ENCODE measurements at places on chromosomes 2 and 18. TPM values are rescaled to one million over a fixed set of nuclear protein-coding genes. Genes with fewer than 3 reads are reported as not detected.

AQP12A gene
- total RNA-seq: not detected

DNA sequence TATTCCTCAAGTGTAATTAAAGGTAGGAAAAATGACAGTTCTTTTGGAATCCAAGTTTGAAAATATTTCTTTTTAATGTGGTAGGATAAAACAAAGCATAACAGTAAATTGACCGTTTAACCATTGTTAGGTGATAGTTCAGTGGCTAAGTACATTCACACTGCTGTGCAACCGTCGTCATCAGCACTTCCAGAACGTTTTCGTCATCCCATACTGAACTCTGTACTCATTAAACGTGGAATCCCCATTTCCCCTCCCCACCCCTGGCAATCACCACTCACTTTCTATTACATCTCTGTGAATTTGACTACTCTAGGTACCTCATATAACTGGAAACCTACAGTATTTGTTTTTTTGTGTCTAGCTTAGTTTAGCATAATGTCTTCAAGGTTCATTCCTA lies 32.9 kb upstream of the FZD5 start:
- no peak overlapping the region for H3K27ac ChIP-seq
- H3K4me3 ChIP-seq: no peak overlapping the region
- DNase-seq: no peak
- H3K4me1 ChIP-seq: peaks cover 21% of the 10 kb centered on the region
- no peaks in the 10 kb centered on the region for H3K27me3 ChIP-seq
- no peaks in the 10 kb centered on the region for H3K36me3 ChIP-seq

DNA sequence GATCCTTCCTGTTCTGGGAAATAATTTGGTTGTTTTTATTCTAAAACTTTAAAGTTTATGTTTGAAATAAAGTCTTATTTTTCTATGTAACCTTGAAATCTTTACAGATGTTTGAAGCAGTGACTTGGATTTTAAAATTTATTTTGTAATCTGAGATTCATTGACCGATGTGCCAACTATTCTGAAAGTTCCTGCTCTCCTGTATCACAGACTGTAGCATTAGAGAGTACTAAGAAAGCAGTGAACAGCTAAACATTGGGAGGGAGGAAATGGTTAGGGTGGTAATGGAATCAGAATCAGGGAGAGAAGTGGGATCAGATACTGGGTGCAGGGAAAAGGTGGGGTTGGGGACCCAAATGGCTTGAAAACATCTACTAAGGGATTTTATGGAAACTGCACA lies 69.9 kb downstream of the CDC42EP3 start:
- H3K4me3 ChIP-seq: no peak overlapping the region
- no peak for DNase-seq
- no peaks in the 10 kb centered on the region for H3K27me3 ChIP-seq
- no peaks in the 10 kb centered on the region for H3K4me1 ChIP-seq
- H3K36me3 ChIP-seq: no peaks in the 10 kb centered on the region

PROM2 gene
- total RNA-seq: 24.7 TPM

DNA sequence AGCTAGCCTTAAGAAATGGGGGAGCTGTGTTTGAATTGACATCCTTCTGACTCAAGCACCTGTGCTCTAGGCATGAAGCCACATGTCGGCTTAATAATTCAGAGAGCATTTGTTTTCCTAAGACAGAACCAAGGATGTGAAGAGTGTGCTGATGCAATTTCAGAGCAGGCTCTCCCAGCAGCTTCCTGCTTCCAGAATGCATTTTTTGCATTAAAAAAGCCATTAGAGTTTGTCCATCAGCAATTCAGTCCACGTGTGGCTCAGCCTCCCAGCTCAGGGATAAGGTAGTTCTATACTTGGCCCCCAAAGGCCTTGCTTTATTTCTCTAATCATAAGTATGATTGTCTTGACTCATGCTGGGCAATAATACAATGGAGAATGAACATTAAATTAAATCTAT lies 37.7 kb downstream of the DOCK10 start:
- no peak for DNase-seq
- no peak overlapping the region for H3K4me3 ChIP-seq

UGT1A4 gene
- 6.1 TPM for total RNA-seq

DNA sequence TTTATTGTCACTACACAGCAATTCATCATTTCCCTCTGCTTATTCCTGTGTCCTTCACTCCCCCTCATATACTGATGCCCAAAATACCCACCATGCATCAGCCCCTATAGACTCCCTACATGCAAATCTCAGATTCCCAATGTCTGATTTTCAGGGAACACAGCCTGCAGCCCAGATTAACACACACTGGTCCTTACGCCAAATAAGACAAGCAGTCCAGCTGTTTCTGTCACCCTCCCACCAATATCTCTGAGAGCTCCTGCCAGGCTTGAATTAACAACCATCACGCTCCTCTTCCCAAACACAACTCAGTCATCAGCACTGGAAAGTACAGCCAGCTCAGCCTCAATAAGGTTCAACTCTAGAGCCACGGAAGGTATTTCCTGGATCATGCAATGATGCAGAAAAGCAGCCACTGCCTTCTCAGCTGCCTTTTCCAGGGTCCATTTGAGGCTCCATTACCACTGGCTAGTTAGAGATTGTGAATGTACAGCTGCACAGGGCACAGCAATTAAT lies 39.0 kb upstream of the SLC35F5 start:
- no peaks in the 10 kb centered on the region for H3K27me3 ChIP-seq
- H3K36me3 ChIP-seq: no peaks in the 10 kb centered on the region
- no peak for DNase-seq
- no peak overlapping the region for H3K27ac ChIP-seq
- no peak overlapping the region for H3K4me3 ChIP-seq

GRCh38 chr2:182883451-182883850 lies 17.0 kb upstream of the FRZB start:
- no peaks in the 10 kb centered on the region for H3K4me1 ChIP-seq
- DNase-seq: no peak
- H3K27ac ChIP-seq: no peak overlapping the region
- H3K27me3 ChIP-seq: no peaks in the 10 kb centered on the region

GRCh38 chr18:29154196-29154757 lies 977.3 kb upstream of the CDH2 start:
- H3K4me1 ChIP-seq: peaks cover 58% of the 10 kb centered on the region
- H3K27ac ChIP-seq: peak overlapping the region; percentile 86
- no peak for DNase-seq
- peak overlapping the region; percentile 29 for H3K4me3 ChIP-seq

- H3K4me3 ChIP-seq: no peak overlapping the region
- H3K27ac ChIP-seq: no peak overlapping the region
- H3K4me1 ChIP-seq: no peaks in the 10 kb centered on the region
- DNase-seq: no peak
- no peaks in the 10 kb centered on the region for H3K36me3 ChIP-seq
Observed at GRCh38 chr2:1169291-1169949, 218.8 kb downstream of the SNTG2 start.

LIPG gene
- 44.0 TPM for total RNA-seq

ALPG gene
- not detected for total RNA-seq

DNA sequence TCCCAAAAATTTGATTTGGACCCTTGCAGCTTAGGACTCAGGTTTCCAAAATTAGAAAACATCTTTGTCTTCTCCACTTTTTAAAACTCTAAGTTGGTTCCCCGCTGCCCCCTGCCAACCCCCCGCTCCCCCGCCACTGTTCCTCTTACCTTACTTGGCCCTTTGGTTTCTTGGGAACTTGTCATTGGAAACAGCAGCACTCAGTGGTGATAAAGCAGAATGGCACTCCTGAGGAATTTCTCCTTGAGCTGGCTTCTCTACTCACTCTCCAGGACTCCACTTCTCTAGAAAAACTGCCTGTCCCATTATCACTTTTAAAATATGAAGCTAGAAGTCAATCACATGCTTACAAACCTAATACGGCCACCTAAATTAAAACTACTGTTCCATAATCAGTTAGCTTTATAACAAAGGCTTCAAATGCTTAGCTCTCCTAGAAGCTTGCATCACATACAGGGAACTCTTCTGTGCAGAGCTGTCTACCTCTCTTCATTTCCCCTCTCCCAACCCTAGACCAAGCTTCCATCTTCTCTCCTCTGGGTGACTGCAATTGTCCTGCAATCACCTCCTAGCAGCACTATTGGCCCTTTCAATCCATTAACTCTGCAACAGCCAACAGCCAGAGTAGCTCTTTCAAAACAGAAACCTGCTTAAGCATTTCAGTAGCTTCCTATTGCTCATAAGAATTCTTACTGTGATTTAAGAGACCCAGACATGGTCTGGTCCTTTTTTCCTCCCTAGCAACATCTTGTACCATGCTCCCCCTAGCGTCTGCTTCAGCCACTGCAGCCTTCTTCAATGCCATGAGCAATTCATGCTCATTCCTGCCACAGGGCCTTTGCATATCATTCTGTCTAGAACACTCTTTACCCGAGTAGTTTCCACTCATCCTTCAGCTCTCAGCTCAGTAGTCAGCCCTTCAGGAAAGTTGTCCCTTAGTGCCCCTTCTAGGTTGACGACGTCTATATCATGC lies 15.2 kb upstream of the PLEKHM3 start:
- H3K27ac ChIP-seq: no peak overlapping the region
- H3K4me1 ChIP-seq: peaks cover 9% of the 10 kb centered on the region
- H3K36me3 ChIP-seq: no peaks in the 10 kb centered on the region
- no peaks in the 10 kb centered on the region for H3K27me3 ChIP-seq
- no peak overlapping the region for H3K4me3 ChIP-seq

GRCh38 chr2:230124757-230125431 lies 56.2 kb upstream of the SLC16A14 start:
- no peaks in the 10 kb centered on the region for H3K36me3 ChIP-seq
- H3K27ac ChIP-seq: no peak overlapping the region

DNA sequence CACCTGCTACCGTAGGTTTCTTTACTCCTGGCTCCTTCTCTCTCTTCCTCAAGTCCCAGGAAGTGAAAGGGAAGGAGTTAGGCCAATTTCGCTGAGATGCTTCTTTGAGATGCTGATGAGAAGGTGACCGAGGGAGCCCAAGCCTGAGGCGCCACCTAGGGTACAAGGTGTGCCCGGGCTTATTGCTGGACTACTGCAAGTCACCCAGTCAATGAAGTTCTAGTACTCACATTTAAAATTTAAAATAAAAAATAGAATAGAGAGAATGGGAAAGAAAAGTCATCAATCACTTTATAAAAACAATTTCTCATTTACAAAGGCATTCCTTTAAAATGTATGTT lies 45.3 kb downstream of the ACAA2 start:
- DNase-seq: peak; percentile 75
- H3K27ac ChIP-seq: no peak overlapping the region
- no peaks in the 10 kb centered on the region for H3K27me3 ChIP-seq

GRCh38 chr2:11669454-11670291 lies at the start of gene NTSR2:
Gene NTSR2, minus strand, starts transcription at chr2:11670195. Its CDS starts 66 bp downstream, at chr2:11670129.
- H3K27me3 ChIP-seq: peaks cover 34% of the 10 kb centered on the region
- H3K36me3 ChIP-seq: no peaks in the 10 kb centered on the region
- no peaks in the 10 kb centered on the region for H3K4me1 ChIP-seq
- no peak within 1 kb of the TSS for H3K4me3 ChIP-seq
- no peak for DNase-seq
- no peak within 1 kb of the TSS for H3K27ac ChIP-seq

DNA sequence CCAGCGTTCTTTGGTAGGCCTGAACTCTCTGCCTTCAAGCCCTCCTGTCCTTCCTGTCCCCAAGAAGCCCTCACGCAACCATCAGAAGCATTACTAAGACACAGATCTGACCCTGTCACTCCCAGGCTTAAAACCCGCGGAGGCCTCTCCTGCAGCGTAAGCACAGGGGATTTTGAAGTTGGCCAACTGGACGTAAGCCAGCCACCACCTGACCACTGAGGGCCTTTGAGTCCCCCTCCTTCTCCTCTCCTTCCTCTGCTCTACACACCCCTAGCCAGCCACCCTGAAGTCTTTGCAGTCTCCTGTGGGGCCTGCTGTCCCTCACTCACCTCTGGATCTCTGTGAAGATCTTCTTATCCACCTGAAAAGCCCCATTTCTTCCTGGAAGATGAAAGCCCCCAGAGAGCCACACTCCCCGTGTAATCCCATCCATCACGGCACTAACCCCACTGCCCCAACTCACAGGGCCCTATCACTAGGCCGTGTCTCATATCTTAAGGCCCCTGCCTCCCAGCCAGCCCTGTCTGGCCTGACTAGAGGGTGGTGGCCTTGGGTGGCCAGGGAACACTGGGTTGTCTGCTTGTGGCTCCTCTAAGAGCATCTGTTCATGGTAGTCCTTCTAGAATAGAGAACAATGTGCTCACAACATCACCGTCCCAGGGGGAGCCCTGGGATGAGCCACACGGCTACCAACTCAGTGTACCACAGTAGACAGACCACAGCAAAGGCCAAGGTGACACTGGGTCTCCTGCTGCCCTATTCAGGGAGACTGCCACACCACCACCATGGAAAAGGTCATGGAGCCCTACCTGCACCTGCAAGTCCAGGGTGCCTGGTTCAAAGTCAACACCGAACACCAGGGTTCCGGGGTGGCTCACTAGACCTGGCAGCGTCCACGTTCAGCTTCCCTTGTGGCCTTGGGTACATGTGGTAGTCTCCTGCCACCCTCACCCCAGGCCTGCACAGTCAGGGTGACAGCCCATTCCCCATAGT lies 191.6 kb downstream of the ZBTB7C start:
- H3K27ac ChIP-seq: no peak overlapping the region
- no peak for DNase-seq
- H3K4me1 ChIP-seq: no peaks in the 10 kb centered on the region
- no peak overlapping the region for H3K4me3 ChIP-seq
- no peaks in the 10 kb centered on the region for H3K36me3 ChIP-seq
- peaks cover 62% of the 10 kb centered on the region for H3K27me3 ChIP-seq

LRRTM4 gene
- not detected for total RNA-seq

DNA sequence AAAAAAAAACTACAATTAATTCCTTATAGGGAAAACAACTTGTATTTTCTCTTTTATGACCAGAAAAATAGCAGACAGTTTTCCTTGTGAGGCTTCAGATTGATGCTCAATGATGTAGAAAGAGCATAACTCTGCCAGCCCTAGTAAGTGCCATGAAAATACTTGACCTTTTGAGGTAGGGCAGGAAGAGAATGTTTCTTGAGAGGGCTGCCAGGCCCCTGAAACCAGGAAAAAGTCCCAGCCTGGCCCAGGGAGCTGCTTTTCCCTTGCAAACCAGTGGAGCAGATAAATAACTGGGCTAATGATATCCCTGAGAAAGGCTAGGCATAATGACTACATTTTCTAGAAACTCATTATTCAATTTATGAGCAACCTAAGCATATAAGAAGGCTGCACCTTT lies 126.8 kb downstream of the SLC8A1 start:
- H3K27me3 ChIP-seq: no peaks in the 10 kb centered on the region
- no peak overlapping the region for H3K4me3 ChIP-seq
- no peak overlapping the region for H3K27ac ChIP-seq

DNA sequence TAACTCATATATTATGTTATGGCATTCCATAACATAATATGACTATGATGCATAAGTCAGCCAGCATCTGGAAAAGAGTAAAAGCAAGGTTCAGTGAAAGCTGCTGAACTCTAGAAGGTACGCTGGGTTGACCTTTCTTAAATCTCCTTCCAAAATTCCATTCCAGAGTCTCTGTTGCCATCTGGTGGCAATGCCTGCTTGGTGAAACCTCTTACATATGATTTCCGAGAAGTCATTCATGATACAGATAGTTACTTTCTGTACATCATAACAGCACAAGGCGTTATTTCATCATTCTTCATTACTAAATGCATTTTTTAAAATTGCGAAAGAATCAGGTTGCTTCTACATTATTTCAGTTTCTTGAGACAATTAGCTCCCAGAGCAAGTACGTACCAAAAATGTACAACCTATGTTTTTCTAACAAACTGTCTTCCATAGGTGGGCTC lies 7.0 kb upstream of the EPG5 start:
- no peak overlapping the region for H3K27ac ChIP-seq
- no peaks in the 10 kb centered on the region for H3K27me3 ChIP-seq
- H3K36me3 ChIP-seq: no peaks in the 10 kb centered on the region
- DNase-seq: peak; percentile 62

GPR75 gene
- total RNA-seq: 5.4 TPM

- H3K27me3 ChIP-seq: peaks cover 51% of the 10 kb centered on the region
- DNase-seq: peak; percentile 55
- H3K36me3 ChIP-seq: no peaks in the 10 kb centered on the region
- H3K4me1 ChIP-seq: peaks cover 14% of the 10 kb centered on the region
- H3K27ac ChIP-seq: no peak overlapping the region
Observed at GRCh38 chr18:48023334-48024008, 93.0 kb upstream of the SMAD2 start.
